ENCODE measurements at places on chromosomes 7 and 10.

DNA sequence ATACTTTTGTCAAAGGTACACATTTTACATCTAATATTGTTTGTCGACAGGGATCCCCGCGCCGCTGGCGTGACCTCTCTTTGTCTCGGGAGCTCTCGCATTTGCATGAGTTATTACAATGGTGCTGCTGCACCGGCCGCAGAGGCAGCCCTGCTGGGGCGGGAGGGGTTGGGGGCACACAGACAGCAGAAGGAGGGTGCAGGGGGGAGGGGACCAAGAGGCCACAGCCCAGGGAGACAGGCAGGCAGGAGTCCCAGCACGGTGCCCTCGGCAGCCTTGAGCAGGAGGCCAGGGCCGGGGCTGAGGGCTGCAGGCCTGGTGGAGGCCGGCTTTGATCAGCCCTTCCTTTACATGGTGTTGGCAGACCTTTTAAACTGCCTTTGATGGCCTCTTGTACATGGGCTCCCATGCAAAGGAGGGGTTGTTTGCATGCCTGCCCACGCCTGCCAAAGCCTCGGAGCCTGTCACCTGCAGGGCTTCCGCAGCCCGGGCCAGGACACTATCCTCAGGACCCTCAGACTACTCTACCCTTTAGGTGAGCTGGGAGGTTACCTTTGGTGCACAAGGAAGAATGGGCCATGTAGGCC is 95.5 kb downstream of the EBF3 start:
- DNase-seq: no peak

- DNase-seq: peak; percentile 69
These were observed 352.7 kb downstream of the PHTF2 start for GRCh38 chr7:78151229-78151628.

DNA sequence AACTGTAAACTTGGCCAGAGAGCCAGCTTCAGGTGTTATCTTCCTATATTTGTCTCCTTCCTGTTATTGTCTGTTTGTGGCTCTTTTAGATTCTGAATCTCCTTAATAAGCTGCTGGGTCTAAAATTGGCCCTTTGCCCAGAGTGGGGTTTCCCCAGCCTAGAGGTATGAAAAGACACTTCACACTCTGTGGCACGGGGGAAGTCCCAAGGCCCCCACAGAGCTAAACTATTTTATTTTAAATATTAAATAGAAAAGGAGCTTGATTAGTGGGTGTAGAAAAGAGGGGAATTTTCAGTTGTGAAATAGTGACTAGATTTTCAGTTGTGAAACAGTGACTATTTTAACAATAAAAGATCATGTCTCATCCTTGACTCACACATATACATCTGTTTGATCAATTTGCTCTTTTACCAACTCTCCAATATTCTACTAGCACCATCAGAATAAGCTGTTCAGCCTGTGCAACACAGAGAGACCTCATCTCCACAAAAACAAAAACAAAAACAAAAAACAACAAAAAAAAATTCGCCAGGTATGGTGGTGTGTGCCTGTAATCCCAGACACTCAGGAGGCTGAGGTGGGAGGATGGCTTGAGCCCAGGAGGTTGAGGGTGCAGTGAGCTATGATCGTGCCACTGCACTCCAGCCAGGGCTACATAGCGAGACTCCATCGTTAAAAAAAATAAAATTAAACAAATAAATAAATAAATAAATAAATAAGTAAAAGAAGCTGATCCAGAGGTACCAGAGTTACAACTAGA is 24.9 kb upstream of the ADO start:
- peak; percentile 21 for DNase-seq

GRCh38 chr10:96896884-96897589 is 64.9 kb downstream of the LCOR start:
- peak; percentile 12 for DNase-seq

DNA sequence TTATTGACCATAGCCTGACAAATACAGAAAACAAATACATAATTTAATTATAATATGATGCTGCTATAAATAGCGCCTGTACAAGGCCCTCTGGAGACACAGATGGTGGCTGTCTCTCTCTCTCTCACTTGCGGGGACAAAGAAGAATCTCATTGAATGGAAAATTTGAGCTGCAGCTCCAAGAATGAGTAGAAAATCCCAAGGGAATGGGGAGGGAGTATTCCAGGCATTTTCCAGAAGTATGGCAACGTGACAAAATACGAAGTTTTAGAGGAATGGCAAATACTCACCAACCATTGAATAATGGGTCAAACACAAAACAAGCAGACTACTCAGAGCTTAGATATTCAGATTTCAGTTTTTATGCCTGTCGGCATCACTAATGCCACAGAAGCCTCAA is 179.9 kb downstream of the NRP1 start:
- DNase-seq: peak; percentile 94

GRCh38 chr7:128880791-128881457 is 18.3 kb downstream of the ATP6V1F start:
- DNase-seq: no peak

DNA sequence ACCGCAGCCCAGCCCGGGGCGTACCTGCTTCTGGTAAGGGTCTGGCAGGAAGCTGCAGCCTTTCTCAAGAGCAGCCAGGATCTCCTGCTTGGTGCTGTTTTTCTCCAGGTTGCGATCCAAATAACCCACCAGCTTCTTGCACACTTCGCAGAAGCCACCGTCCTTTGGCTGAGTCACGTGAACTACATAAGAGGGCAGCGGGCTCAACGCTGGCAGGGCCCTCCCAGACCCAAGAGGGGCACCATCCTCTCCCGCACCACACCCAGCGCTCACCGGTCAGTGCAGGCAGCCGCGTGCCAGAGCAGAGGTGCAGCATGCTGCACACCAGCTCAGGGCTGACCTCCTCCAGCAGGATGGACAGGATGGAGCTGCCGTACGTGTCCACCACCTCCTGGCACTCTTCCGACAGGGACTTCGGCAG is 31.6 kb downstream of the PSAP start:
- no peak for DNase-seq

GRCh38 chr10:79532-80215 is 30.6 kb upstream of the TUBB8 start:
- no peak for DNase-seq

GRCh38 chr7:101410743-101411507 is 48.2 kb downstream of the COL26A1 start:
- peak; percentile 19 for DNase-seq

DNA sequence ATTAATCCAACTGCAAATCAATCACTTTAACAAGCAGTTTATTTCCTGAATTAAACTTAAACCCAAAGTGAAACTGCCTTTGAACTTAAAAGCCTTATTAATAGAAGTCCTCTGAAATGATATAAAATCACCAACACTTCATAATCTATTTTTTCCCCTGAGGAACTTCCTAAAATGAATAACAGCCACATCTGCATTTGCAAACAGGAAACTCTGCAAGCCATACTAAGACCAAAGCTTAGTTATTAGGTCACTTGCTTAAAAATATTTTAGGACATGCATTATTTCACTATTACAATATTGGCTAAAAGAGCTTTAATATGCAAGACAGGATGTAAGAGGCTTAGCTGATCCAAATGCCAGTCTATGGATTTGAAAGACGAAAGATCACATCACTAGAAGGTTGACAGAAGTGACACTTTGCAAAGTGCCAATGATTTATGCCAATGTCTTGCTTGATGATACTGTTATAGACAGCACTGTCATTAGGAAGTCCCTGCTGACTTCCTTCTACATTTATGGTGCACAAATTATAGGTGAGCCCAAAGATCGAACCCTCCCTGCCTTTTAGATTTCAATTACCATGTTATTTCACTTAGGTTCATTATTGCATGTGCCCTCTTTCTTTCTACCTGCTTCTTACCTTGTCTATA is 99.9 kb upstream of the SKAP2 start:
- DNase-seq: no peak

- no peak for DNase-seq
These were observed 66.6 kb downstream of the MTPN start for GRCh38 chr7:135910393-135911036.

GRCh38 chr7:13803134-13803533 is 186.3 kb downstream of the ETV1 start:
- no peak for DNase-seq

DNA sequence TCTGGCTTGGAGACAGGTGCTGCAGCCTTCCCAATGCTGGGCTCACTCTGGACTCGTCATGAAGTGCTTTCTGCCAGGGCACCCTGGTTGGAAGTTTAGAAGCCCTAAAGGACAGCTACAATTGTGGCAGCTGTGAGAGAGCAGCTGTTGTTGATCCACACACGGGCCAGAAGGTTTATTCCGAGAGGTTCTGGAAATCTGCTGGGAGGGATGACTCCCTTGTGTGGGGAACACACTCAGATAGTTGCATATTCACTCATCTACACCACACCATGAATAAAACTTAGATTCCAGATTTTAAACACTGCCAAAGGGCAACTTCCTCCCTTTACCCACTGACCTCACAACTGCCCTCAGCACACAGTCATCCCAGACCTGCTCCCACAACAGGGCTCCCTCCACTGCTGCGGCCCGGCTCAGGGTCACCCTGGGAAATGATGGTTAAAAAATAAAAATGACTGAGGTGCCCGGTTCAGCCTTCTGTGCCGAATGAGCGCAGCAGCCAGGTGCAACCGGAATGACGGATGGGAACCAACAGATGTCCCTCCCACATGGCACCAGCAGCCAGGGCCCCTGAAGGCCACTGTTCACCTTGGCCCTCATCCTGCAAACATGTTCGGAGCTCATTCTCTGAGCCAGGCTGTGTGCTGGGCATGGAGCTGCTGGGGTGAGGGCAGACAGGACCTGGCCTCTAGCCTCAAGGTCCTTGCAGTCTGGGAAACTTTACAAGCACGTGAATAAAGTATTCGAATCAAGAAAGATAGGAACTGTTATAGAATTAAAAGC is 40.2 kb downstream of the ASB13 start:
- DNase-seq: no peak

- DNase-seq: peak; percentile 76
These were observed 75.0 kb downstream of the VPS50 start for GRCh38 chr7:93307131-93307660.

- DNase-seq: no peak
These were observed 136.0 kb upstream of the RSU1 start for GRCh38 chr10:16953270-16953669.

DNA sequence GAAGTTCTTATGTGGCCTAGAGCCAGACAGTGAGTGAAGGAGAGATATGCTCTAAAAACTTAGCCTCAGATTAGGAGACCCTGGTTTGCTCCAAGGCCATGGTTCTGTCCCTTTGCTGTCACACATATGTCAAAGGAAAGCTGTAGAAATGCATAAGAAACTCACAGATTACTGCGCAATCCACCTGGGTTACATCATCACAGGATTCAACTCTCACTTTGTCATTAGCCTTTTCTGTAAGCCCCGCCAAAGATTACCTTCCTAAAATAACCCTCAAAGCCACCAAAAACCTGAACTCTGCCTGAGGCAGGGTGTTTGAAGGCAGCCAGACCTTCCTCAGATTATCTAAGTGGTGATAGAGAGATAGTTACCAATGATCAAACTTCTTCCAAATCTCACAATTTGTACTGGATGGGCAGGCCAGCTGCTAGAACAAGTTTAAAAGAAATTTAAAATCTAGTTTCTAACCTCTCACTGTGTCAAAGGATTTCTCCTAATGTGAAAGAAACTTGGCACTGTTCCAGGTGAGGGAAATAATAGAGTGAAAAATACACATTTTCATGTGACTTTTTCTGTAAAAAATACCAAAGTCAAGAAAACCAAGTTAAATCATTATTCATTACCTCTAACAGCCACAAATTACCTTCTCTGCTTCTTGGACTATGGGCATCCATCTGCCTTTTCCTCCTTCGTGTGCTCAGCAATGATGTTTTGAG is 567.2 kb downstream of the SUGCT start:
- no peak for DNase-seq

- DNase-seq: no peak
These were observed 40.7 kb downstream of the ARL4A start for GRCh38 chr7:12728192-12728538.

DNA sequence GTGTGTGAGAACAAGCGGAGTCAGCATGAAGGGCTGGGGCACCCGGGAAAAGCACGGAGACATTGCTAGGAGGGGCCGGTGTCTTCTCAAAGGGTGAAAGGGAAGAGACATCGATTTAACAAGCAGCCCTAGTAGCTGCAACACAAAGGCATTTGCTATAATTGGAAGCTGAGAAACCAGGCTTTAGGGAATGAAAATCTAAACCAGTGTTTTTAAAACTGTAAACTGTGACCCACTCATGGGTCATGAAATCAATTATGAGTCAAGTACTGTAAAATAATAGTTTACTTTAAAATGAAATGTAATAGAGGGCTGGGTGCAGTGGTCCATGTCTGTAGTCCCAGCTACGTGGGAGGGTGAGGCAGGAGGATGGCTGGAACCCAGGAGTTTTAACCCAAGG is 128.7 kb upstream of the RHEB start:
- peak; percentile 39 for DNase-seq

DNA sequence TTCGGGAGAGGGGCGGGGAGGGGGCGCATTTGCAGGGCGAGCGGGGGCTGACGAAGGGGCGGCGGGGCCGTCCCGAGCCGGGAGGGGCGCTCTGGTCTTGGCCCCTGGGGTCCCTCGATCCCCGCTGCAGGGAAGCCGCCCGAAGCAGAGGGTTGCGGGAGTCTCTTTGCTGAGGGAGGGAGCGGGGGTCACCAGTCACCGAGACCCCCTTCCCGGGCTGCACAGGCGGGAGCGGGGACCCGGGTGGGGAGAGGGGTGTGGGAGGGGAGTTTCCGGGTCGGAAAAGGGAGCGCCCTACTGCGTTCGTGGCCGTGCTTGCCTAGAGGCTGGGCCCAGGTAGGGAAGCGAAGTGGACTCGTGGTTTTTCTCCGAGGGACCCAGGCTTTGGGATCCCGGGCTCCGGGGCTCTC is 422 bp downstream of the AP1S1 start:
- DNase-seq: no peak

DNA sequence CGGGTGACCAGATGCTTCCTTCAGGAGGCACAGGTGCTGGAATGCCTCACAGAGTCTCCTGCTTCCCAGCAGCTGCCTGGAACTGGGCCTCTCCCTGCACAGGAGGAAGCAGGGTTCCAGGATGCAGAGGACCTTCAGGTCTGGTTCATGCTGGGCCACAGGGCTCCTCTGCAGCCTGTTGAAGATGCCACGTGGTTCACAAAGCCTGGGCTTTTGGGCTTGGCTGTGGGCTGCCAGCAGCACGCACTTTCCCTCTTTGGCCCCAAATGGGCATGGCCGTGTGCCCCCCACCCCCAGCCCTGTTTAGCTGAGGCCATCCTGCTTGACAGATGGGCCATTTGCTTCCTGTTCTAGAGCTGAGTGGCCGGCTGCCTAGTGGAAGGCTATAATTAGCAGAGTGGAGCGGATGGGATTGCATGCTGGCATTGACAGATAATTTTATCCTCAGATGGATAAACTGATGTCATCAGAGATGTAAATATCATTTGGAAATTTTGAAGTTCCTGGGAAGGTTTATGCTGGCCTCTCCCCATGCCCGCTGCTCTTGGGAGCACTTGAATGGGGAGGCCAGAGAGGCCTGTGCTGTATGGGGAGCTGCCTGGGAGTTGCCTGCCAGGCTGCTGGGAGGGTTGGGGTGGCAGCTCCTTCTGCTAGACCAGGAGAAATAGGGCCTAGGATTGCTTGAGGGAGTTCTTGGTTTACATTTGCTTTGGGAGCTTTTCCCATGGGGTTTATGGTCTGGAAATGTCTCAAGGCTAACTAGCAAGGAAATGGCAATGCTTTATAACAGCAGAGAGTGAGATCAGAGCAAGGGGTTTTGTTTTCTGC is 28.2 kb downstream of the TSPAN15 start:
- peak; percentile 17 for DNase-seq

Measured in fibroblast of skin of right quadriceps (primary cell).